ENCODE measurements at places on chromosomes 6 and 20. TPM values are rescaled to one million over a fixed set of nuclear protein-coding genes. Genes with fewer than 3 reads are reported as not detected.

SAPCD1 gene
- total RNA-seq, result not detected

GRCh38 chr6:35158520-35158919 is 17.4 kb upstream of the TCP11 start:
- H3K36me3 ChIP-seq, result no peaks in the 10 kb centered on the region
- no peak overlapping the region for H3K4me3 ChIP-seq
- no peak for DNase-seq

LTA gene
- not detected for total RNA-seq

DNA sequence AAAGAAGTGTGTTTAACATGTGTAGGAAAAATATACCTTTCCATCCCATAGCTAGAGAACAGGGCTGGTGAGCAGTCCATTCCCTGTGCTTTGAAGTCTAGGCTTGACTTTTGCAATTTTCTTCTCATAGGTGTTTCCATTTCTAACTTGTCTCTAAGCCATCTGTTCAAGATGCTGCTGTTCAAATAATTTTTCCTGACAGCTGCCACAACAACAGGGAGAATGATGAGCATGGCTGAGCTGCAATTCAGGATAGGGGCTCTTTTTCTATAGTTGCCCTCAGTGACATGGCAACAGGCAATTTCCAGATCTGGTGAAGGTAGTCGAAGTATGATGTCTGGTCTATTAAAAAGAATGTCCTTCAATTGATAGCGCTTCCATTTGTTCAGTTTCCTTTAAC is 103.0 kb upstream of the HS3ST5 start:
- no peak overlapping the region for H3K4me3 ChIP-seq
- H3K36me3 ChIP-seq, result no peaks in the 10 kb centered on the region
- no peaks in the 10 kb centered on the region for H3K27me3 ChIP-seq
- no peaks in the 10 kb centered on the region for H3K4me1 ChIP-seq
- no peak overlapping the region for H3K27ac ChIP-seq
- no peak for DNase-seq

MCHR2 gene
- total RNA-seq, result not detected

TSBP1 gene
- not detected for total RNA-seq

DNA sequence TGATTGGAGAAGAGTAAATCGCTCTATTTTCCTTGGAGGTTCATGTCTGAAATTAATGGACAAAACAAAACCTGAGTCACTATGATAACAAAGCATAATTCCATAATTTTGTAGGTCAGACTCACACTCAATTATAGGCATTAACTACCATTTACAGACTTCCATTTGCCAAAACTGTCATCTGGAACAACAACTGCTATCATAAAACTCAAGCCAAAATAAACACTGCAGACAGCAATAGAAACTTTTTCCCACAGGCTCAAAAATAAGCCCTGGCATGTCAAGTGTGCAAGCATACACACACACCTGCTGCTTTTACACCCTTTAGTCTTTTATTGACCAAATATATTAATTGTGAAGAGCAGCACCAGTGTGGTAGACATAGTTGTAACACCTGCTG is 7.1 kb downstream of the MRPS10 start:
- H3K27ac ChIP-seq, result no peak overlapping the region
- H3K4me1 ChIP-seq, result peaks cover 9% of the 10 kb centered on the region
- H3K27me3 ChIP-seq, result no peaks in the 10 kb centered on the region
- H3K4me3 ChIP-seq, result no peak overlapping the region
- peaks cover 68% of the 10 kb centered on the region for H3K36me3 ChIP-seq
- DNase-seq, result no peak

OTOR gene
- not detected for total RNA-seq

IPCEF1 gene
- total RNA-seq, result 0.93 TPM

- no peak overlapping the region for H3K27ac ChIP-seq
- no peak for DNase-seq
- no peaks in the 10 kb centered on the region for H3K27me3 ChIP-seq
- H3K4me1 ChIP-seq, result peaks cover 14% of the 10 kb centered on the region
- no peaks in the 10 kb centered on the region for H3K36me3 ChIP-seq
- H3K4me3 ChIP-seq, result no peak overlapping the region
Measured at GRCh38 chr6:107624541-107624940, 134.6 kb downstream of the SOBP start.

DNA sequence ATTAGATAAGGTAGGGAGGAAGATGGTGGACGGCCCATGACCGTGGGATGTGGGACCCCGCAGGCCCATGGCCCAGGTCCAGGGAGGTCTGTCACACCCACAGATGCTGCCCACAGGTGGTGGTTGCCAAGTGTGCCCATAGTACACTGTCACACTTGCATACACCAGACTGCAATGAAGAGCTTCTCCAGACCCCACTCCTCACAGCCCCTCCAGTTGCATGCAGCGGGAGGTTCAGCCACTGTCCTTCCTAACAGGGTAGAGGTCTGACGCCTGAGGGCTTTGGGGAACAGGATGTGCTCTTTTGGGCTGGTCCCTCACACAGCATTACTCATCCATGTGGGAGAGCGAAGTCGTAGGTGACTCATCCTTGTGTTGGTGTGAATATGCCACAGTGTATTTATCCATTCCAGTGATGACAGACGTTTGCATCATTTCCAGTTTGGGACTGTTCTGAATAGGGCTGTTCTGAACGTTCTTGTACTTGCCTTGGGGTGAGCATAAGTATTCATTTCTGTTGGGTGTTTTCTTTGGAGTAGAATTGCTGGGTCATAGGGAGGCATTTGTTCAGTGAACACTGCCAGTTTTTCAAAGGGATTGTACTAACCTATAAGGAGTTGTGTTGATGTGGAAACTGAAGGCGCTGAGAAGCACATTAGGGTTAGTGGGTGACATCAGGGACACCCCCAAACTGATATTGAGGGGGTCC is 10.1 kb upstream of the PYGB start:
- peak; percentile 95 for DNase-seq
- peaks cover 37% of the 10 kb centered on the region for H3K4me1 ChIP-seq
- H3K27me3 ChIP-seq, result no peaks in the 10 kb centered on the region
- no peaks in the 10 kb centered on the region for H3K36me3 ChIP-seq
- H3K4me3 ChIP-seq, result no peak overlapping the region
- H3K27ac ChIP-seq, result peak overlapping the region; percentile 78

CCN2 gene
- 203 TPM for total RNA-seq

TMEM181 gene
- total RNA-seq, result 13.9 TPM

CCR6 gene
- 0.37 TPM for total RNA-seq

GRCh38 chr6:11025921-11026635 is 18.0 kb downstream of the ELOVL2 start:
- no peak overlapping the region for H3K4me3 ChIP-seq
- DNase-seq, result no peak
- no peaks in the 10 kb centered on the region for H3K27me3 ChIP-seq
- H3K36me3 ChIP-seq, result no peaks in the 10 kb centered on the region

HLA-DRB1 gene
- total RNA-seq, result 37.6 TPM

CD24 gene
- total RNA-seq, result 0.41 TPM

GRCh38 chr6:14149739-14150130 is 32.2 kb downstream of the CD83 start:
- no peaks in the 10 kb centered on the region for H3K27me3 ChIP-seq
- no peaks in the 10 kb centered on the region for H3K36me3 ChIP-seq
- H3K27ac ChIP-seq, result no peak overlapping the region

DNA sequence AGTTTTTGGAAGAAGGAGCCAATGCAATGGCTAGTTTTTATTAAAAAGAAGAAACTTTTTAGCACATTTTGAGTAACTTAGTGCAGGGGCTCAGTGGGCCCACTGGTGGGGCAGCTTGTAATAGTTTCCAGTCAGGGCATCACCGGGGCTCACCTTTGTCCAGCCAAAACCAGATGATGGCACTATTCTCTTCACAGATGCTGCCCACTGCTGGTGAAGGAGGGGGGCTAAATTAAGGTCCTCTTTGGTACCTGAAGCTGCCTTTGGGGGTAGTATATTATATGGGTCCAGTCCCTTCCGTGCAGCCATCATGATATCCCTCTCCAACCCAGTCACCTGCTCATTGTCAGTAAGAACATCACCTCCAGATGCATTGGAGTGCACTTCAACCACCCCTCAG is 182.9 kb downstream of the PDE7B start:
- DNase-seq, result no peak
- no peaks in the 10 kb centered on the region for H3K4me1 ChIP-seq
- H3K36me3 ChIP-seq, result no peaks in the 10 kb centered on the region
- H3K27me3 ChIP-seq, result no peaks in the 10 kb centered on the region
- no peak overlapping the region for H3K27ac ChIP-seq

- H3K4me3 ChIP-seq, result no peak overlapping the region
- no peaks in the 10 kb centered on the region for H3K27me3 ChIP-seq
- no peak overlapping the region for H3K27ac ChIP-seq
- no peaks in the 10 kb centered on the region for H3K36me3 ChIP-seq
- H3K4me1 ChIP-seq, result no peaks in the 10 kb centered on the region
Measured at GRCh38 chr6:158358450-158359077, 46.3 kb downstream of the TULP4 start.

DNA sequence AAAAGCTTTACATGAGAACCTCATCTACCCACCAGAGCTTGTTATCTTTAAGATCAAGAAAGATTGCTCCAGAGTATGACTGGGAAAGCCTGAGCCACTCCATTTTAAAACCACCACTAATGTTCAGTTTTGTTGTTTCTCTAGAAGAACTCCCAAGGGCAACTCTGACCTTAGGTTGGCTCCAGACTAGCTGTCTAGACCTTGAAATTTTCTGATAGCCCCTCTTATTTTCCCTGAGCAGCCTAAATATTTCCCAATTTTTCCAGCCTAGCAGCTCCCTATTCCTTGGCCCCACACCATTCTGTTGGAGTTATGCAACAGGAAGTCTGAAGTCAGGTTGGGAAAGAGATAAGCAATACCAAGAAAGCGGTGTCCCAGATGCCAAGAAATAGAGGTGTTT is 84.6 kb upstream of the TCF21 start:
- no peaks in the 10 kb centered on the region for H3K4me1 ChIP-seq
- peak; percentile 66 for DNase-seq
- H3K36me3 ChIP-seq, result no peaks in the 10 kb centered on the region
- no peaks in the 10 kb centered on the region for H3K27me3 ChIP-seq
- no peak overlapping the region for H3K27ac ChIP-seq
- H3K4me3 ChIP-seq, result no peak overlapping the region

SLC22A7 gene
- total RNA-seq, result not detected

CHRNA4 gene
- not detected for total RNA-seq

DNA sequence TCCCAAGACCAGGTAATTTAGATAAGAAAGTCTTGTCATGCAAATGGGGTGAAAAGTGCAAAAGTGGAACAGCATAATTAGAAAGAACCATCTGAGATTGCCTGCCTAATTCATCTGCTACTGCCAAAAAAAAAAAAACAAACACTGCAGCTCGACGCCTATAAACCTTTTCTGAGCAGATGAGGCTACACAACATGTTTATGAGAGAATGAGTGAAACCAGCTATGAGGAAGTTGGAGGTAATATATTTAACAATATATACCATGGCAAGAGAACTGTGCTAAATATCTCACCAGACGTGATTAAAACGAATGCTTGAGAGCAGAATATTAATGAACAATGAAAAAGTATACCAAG is 50.0 kb downstream of the LAMA4 start:
- peaks cover 24% of the 10 kb centered on the region for H3K36me3 ChIP-seq
- no peak overlapping the region for H3K4me3 ChIP-seq
- no peaks in the 10 kb centered on the region for H3K27me3 ChIP-seq
- peaks cover 19% of the 10 kb centered on the region for H3K4me1 ChIP-seq
- no peak overlapping the region for H3K27ac ChIP-seq

- H3K36me3 ChIP-seq, result no peaks in the 10 kb centered on the region
- no peak overlapping the region for H3K27ac ChIP-seq
- no peak for DNase-seq
Measured at GRCh38 chr20:50819349-50819748, 24.5 kb downstream of the BCAS4 start.

DNA sequence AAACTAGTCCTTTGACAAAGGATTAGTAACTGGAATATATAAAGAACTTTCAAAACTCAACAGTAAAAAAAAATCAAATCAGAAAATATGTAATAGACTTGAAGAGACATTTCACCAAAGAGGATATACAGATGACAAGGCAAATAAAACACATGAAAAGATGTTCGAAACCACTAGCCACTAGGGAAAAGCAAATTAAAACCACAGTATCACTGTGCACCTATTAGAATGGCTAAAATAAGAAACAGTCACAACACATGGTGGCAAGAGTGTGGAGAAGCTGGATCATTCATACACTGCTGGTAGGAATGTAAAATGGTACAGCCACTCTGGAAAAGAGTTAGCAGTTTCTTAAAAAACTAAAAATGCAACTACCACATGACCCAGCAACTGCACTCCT is 14.9 kb downstream of the ZBTB2 start:
- DNase-seq, result no peak
- no peak overlapping the region for H3K27ac ChIP-seq

GRCh38 chr6:107360476-107360875 is 98.9 kb downstream of the PDSS2 start:
- H3K36me3 ChIP-seq, result no peaks in the 10 kb centered on the region
- no peak overlapping the region for H3K4me3 ChIP-seq
- H3K27ac ChIP-seq, result no peak overlapping the region
- H3K4me1 ChIP-seq, result no peaks in the 10 kb centered on the region
- DNase-seq, result no peak

GRCh38 chr6:5163247-5163646 is 78.1 kb downstream of the PPP1R3G start:
- no peak overlapping the region for H3K27ac ChIP-seq
- no peaks in the 10 kb centered on the region for H3K27me3 ChIP-seq
- H3K36me3 ChIP-seq, result no peaks in the 10 kb centered on the region
- no peaks in the 10 kb centered on the region for H3K4me1 ChIP-seq
- no peak for DNase-seq

ADAM33 gene
- 9.7 TPM for total RNA-seq

PGC gene
- total RNA-seq, result not detected

GGTLC1 gene
- not detected for total RNA-seq

KIF13A gene
- total RNA-seq, result 56.6 TPM

DNA sequence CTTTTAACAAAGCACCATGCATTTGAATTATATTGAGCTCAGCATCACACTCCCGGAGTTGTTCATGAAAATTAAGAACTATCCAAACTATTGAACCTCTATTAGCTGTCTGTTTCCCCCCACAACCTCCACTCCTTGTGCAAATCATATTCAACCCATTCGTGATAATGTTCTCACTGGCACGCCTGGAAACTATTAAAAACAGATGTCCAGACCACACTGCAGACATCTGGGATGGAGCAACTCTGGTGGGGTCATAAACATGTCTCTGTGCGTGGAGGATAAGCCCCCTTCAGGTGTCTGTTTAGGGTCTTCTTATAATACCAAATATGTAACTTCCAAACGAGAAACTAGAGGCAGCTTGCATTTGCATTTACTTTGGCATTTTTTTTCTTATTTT is 193.7 kb downstream of the TFAP2A start:
- H3K4me1 ChIP-seq, result no peaks in the 10 kb centered on the region
- DNase-seq, result no peak
- H3K36me3 ChIP-seq, result no peaks in the 10 kb centered on the region
- H3K27me3 ChIP-seq, result no peaks in the 10 kb centered on the region

DNA sequence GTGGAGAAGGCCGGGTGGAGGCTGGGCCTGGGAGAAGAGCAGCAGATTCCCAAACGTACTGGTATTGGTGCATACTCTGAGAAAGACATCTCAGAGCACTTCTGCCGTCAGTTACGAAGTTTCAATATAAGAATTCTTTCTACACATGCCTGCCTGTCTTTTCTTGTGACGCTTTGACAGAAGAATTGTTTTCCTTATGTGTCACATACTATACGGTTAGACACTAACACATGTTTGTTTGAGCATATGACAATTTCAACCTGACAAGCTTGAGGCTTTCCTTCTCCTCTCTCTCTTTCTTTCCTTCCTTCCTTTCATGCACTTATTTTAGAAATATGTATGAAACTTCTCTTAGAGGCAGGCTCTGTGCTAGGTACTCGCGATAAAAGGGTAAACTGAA is 360.0 kb downstream of the QKI start:
- no peak overlapping the region for H3K4me3 ChIP-seq
- H3K27ac ChIP-seq, result no peak overlapping the region
- no peak for DNase-seq
- no peaks in the 10 kb centered on the region for H3K4me1 ChIP-seq
- H3K36me3 ChIP-seq, result no peaks in the 10 kb centered on the region

EEF1A2 gene
- total RNA-seq, result 886 TPM
